ENCODE measurements at places on chromosomes 6 and 20. TPM values are rescaled to one million over a fixed set of nuclear protein-coding genes. Genes with fewer than 3 reads are reported as not detected.

DNA sequence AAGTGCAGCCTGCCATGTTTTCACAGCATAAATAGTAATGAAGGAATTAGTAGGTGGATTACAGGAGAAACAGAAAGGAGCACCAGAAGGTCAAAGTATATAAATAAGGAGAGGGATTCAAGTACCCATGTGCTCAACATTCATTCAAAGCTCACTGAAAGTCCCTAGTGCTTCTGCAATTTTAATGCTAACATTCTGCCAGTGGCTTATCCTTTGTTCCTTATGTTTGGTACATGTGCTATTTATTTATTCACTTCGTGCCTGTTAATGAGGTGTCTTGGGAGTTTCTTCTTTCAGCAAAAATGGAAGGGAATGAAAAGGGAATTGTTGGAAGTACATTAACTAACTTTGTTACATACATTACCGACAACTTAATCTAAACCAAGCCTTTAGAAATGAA, 105.7 kb downstream of the CRYBG1 start:
- no peaks in the 10 kb centered on the region for H3K36me3 ChIP-seq
- H3K27me3 ChIP-seq, result no peaks in the 10 kb centered on the region
- no peak overlapping the region for H3K27ac ChIP-seq

- no peak overlapping the region for H3K4me3 ChIP-seq
- H3K4me1 ChIP-seq, result peaks cover 13% of the 10 kb centered on the region
- H3K36me3 ChIP-seq, result peaks cover 30% of the 10 kb centered on the region
- H3K27me3 ChIP-seq, result no peaks in the 10 kb centered on the region
- H3K27ac ChIP-seq, result no peak overlapping the region
- DNase-seq, result no peak
Measured at GRCh38 chr6:7282097-7282906, 30.7 kb downstream of the SSR1 start.

GRCh38 chr20:38875175-38875993, 50.8 kb upstream of the FAM83D start:
- no peak for DNase-seq
- no peaks in the 10 kb centered on the region for H3K27me3 ChIP-seq
- H3K27ac ChIP-seq, result no peak overlapping the region
- H3K4me1 ChIP-seq, result peaks cover 21% of the 10 kb centered on the region
- H3K36me3 ChIP-seq, result peaks cover 6% of the 10 kb centered on the region
- no peak overlapping the region for H3K4me3 ChIP-seq

- H3K27ac ChIP-seq, result no peak overlapping the region
- no peaks in the 10 kb centered on the region for H3K27me3 ChIP-seq
- DNase-seq, result no peak
- H3K4me3 ChIP-seq, result no peak overlapping the region
Measured at GRCh38 chr6:5286780-5287179, 25.5 kb downstream of the FARS2 start.

GRCh38 chr6:72111611-72112010, 225.3 kb downstream of the RIMS1 start:
- no peak overlapping the region for H3K27ac ChIP-seq
- H3K4me1 ChIP-seq, result no peaks in the 10 kb centered on the region
- DNase-seq, result no peak
- H3K27me3 ChIP-seq, result peaks cover 23% of the 10 kb centered on the region

DNA sequence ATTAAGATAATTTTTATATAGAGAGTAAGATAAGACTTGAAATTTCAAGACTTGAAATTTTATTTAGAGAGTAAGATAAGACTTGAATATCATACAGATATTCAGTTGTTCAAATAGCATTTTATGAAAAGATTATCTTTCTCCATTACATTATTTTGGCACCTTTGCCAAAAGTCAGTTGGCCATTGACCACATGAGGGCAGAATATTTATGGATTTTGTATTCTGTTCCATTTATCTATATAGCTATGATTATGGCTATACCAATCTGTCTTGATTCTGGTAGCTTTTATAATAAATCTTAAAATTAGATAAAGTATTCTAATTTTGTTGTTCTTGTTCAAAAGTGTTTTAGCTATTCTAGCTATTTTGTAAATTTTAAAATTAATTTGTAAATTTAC, 537.9 kb upstream of the GJE1 start:
- no peaks in the 10 kb centered on the region for H3K36me3 ChIP-seq
- no peak overlapping the region for H3K4me3 ChIP-seq
- no peak overlapping the region for H3K27ac ChIP-seq
- H3K4me1 ChIP-seq, result no peaks in the 10 kb centered on the region

DNA sequence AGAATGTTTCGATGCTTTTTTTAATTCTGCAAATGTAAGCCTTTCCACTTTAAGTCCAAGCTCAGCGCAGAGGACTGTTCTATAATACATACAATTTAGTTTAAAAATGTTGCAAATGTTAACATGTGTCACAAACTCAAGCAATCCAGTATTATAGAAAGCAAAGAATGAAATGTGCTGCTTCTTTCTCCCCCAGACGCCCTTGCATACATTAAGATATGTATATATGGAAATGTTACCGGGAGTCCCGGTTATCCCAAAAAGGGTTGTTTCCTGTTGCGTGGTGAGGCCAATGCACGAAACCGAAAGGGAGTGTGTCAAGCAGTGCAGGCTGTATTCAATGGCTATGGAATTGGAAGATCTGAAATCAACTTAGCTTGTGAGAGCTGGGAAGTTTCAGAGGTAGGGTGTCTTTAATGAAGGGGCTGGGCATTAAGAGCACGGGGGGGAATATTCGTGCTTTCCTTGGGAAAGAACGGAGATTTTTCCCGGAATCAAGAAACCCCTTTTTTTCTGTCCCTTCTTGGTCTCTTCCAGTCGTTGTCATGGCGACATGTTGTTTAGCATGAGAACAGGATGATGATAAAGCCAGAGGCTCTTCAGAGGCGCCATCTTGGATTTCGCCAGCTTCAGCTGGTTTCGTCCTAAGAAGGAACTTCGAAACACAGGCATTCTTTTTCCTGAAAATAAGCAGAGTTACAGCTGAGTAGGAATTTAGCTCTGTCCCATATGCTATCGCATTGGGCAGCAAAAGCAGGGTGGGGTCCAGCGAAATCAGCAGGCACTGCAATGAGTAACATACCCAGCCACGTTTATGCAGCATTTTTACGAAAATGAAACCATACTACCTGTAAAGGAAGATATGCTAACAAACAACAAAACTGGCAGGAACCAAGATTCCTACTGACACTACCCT, 10.1 kb upstream of the NQO2 start:
- peak overlapping the region; percentile 87 for H3K4me3 ChIP-seq
- no peaks in the 10 kb centered on the region for H3K27me3 ChIP-seq
- H3K36me3 ChIP-seq, result no peaks in the 10 kb centered on the region
- H3K4me1 ChIP-seq, result peaks cover 31% of the 10 kb centered on the region
- peak; percentile 99 for DNase-seq

- no peak for DNase-seq
- H3K27ac ChIP-seq, result no peak overlapping the region
- peaks cover 5% of the 10 kb centered on the region for H3K4me1 ChIP-seq
- no peak overlapping the region for H3K4me3 ChIP-seq
- no peaks in the 10 kb centered on the region for H3K27me3 ChIP-seq
Measured at GRCh38 chr6:25320459-25320858, 41.3 kb downstream of the CARMIL1 start.

GRCh38 chr6:146127447-146128215, 98.8 kb downstream of the GRM1 start:
- H3K36me3 ChIP-seq, result no peaks in the 10 kb centered on the region
- H3K4me3 ChIP-seq, result no peak overlapping the region
- H3K4me1 ChIP-seq, result no peaks in the 10 kb centered on the region

GRCh38 chr6:143293523-143293922, 157.0 kb downstream of the ADAT2 start:
- peaks cover 10% of the 10 kb centered on the region for H3K36me3 ChIP-seq
- H3K27ac ChIP-seq, result no peak overlapping the region
- no peaks in the 10 kb centered on the region for H3K4me1 ChIP-seq
- no peaks in the 10 kb centered on the region for H3K27me3 ChIP-seq

DNA sequence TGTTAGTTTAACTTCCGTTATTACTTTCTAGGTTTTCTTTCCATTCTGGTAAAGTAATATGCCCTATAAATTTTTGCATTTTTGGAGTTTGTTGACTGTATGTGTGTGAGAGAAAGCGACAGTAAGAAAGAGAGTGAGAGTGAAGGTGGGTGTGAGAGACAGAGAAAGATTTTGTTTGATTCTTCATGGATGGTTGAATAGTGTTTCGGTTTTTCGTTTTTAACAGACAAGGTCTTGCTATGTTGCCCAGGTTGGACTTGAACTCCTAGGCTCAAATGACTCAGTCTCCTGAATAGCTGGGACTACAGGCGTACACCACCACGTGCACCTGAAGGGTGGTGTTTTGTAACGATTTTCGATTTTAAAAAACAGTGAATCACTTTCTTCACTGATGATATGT, 329.1 kb upstream of the RUNX2 start:
- no peaks in the 10 kb centered on the region for H3K4me1 ChIP-seq
- no peak overlapping the region for H3K27ac ChIP-seq
- H3K36me3 ChIP-seq, result no peaks in the 10 kb centered on the region
- no peaks in the 10 kb centered on the region for H3K27me3 ChIP-seq
- DNase-seq, result no peak
- H3K4me3 ChIP-seq, result no peak overlapping the region

GRCh38 chr6:133806382-133807140, 82.4 kb upstream of the TCF21 start:
- no peaks in the 10 kb centered on the region for H3K36me3 ChIP-seq
- no peaks in the 10 kb centered on the region for H3K27me3 ChIP-seq
- H3K4me3 ChIP-seq, result no peak overlapping the region
- DNase-seq, result no peak

- H3K36me3 ChIP-seq, result no peaks in the 10 kb centered on the region
- no peak for DNase-seq
- H3K27ac ChIP-seq, result no peak overlapping the region
- H3K4me1 ChIP-seq, result no peaks in the 10 kb centered on the region
- H3K27me3 ChIP-seq, result no peaks in the 10 kb centered on the region
Measured at GRCh38 chr20:19522836-19523590, 235.0 kb upstream of the RIN2 start.

DNA sequence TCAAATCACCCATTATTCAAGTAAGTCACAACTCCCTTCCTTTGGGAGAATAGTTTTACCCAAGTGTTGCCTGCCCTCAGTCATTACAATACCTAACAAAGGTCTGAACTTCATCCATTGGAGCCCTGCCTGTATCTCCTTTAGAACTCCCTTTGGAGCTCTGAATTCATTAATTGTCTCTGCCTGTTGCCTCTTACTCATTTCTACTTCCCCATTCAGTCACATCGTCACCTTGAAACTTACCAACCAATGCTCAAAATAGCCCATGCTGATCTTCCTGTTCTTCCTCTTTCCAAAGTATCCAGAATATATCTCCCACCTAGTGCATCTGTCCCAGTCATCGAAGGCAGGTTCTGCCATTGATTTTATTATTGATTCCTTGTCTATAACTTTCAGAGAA, 120.7 kb upstream of the ADGRF1 start:
- H3K36me3 ChIP-seq, result no peaks in the 10 kb centered on the region
- peaks cover 19% of the 10 kb centered on the region for H3K4me1 ChIP-seq
- H3K27me3 ChIP-seq, result no peaks in the 10 kb centered on the region
- H3K27ac ChIP-seq, result no peak overlapping the region
- H3K4me3 ChIP-seq, result no peak overlapping the region

- peak overlapping the region; percentile 66 for H3K27ac ChIP-seq
- H3K27me3 ChIP-seq, result peaks cover 65% of the 10 kb centered on the region
- no peaks in the 10 kb centered on the region for H3K36me3 ChIP-seq
- peak; percentile 6 for DNase-seq
- peak overlapping the region; percentile 74 for H3K4me3 ChIP-seq
Measured at GRCh38 chr6:10837622-10837994, 731 bp downstream of the MAK start.

- H3K27me3 ChIP-seq, result peaks cover 32% of the 10 kb centered on the region
- no peak for DNase-seq
- H3K4me1 ChIP-seq, result no peaks in the 10 kb centered on the region
- no peak overlapping the region for H3K27ac ChIP-seq
Measured at GRCh38 chr20:48886811-48887210, 34.7 kb upstream of the ARFGEF2 start.

DNA sequence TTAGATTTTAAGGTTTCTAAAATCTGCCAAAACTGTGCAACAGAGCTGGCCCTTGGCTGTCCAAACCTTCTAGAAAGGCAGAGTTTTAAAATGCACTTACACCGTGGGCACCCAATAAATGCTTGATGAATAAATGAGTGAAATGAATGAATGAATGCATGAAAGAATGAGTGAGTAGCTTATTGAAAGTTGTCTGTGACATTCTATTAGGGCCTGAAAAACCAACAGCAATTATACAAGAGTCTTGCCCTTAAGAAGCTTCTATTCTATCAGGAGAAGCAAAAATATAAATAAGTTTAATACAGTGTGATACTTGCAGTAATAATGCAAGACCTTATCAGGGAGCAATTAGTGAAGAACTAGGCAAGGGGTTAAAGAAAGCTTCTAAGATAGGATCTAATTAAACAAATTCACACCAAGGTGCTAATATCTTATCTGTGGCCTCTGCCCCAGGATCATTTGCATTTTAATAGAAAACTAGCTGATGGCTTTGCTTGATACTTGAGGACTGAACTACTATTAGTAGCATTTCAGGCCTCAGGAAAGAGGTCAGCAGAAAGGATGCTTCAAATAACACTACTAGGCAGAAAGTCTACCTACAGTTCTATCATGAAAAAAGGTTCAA, 230.7 kb downstream of the GMPR start:
- no peak for DNase-seq
- no peaks in the 10 kb centered on the region for H3K27me3 ChIP-seq
- H3K4me1 ChIP-seq, result peaks cover 5% of the 10 kb centered on the region
- no peaks in the 10 kb centered on the region for H3K36me3 ChIP-seq
- H3K4me3 ChIP-seq, result no peak overlapping the region
- no peak overlapping the region for H3K27ac ChIP-seq

GRCh38 chr6:128710315-128710714, 172.6 kb upstream of the LAMA2 start:
- no peak for DNase-seq
- H3K4me3 ChIP-seq, result no peak overlapping the region
- no peaks in the 10 kb centered on the region for H3K27me3 ChIP-seq
- H3K36me3 ChIP-seq, result no peaks in the 10 kb centered on the region

- H3K27ac ChIP-seq, result no peak overlapping the region
- no peaks in the 10 kb centered on the region for H3K4me1 ChIP-seq
- H3K36me3 ChIP-seq, result no peaks in the 10 kb centered on the region
- no peak for DNase-seq
- H3K27me3 ChIP-seq, result peaks cover 30% of the 10 kb centered on the region
- H3K4me3 ChIP-seq, result no peak overlapping the region
Measured at GRCh38 chr6:95785785-95786184, 208.4 kb downstream of the MANEA start.

DNA sequence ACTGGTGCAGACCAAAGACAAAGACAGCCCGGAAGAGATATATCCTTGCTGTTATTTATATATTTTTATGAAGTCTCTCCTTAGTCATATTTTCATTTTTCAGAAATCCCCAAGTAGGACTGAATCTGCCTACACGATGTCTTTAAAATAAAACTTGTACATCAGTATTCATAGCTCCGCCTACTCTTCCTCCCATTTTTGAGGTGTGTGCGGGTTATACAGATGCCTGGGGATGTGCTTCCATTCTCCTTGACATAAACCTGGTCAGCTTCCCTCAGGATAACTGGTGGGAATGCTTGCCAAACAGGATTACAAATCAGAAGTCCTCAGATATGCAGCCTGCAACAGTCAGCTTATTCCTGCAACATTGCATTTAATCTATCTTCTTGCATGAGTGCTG, 264.2 kb downstream of the PHACTR1 start:
- peaks cover 13% of the 10 kb centered on the region for H3K27me3 ChIP-seq
- no peak overlapping the region for H3K27ac ChIP-seq
- no peaks in the 10 kb centered on the region for H3K4me1 ChIP-seq

- no peak overlapping the region for H3K4me3 ChIP-seq
- H3K27ac ChIP-seq, result peak overlapping the region; percentile 35
- peaks cover 7% of the 10 kb centered on the region for H3K4me1 ChIP-seq
- H3K27me3 ChIP-seq, result no peaks in the 10 kb centered on the region
- DNase-seq, result no peak
Measured at GRCh38 chr6:42038163-42038562, 12.2 kb upstream of the TAF8 start.

The CCN5 gene
- 0.93 TPM for total RNA-seq

The HRH3 gene
- not detected for total RNA-seq

The CCN6 gene
- total RNA-seq, result not detected

The CCR6 gene
- total RNA-seq, result not detected

The OXT gene
- total RNA-seq, result not detected

The KIF3B gene
- total RNA-seq, result 21.7 TPM

All from MCF 10A (cell line).